Astrocyte of the cerebellum (primary cell): ENCODE measurements at places on chromosomes 6 and 20.
A peak's percentile ranks its signal among the peaks of the same experiment; 100 is the strongest.

DNA sequence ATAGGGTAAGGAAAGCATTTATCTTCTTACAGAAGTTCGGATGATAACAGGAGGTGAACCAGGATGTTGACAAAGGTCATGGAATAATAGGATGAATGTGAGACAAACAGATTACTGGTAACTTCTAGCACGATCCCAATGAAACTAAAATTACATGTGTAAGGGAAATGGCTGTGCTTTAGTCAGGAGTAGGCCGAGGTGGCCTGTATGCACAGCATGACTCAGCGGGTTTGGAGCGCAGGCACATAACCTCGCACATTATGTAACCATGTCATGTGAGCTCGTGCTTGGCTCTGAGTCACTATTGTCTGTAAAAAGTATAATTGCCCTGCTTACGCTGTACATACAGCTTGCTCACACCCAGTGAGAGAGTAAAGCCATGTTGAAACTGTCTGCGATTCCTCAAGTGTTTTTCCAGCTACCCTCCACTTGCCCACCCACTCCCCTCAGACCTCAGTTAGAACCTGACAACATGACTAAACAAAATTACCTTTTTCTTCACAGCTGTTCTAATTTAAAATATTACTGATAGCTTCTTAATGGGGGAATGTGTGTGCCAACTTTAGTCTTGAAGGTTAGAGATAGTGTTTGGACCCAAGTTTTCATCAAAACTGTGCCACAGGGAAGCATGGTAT, 8.2 kb downstream of the CYB5R4 start:
- DNase-seq: no peak

DNA sequence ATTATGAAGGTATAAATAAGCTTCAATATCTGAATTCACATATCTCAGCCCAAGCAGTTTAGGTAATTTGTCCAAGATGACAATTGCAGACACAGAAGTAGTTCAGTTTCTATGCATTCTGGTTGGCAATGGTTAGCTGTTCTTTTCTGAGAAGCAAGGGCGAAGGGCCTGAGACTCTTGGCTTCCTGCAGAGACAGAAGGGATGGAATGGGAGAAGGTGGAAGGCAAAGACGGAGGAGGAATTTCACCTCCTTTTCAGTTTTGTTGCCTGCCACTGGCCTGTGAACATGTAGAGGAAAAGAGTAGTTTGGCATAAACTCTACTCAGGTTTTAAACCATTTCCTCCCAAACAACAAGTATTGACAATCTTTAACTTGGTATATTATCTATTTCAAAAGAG, 180.7 kb upstream of the HS3ST5 start:
- DNase-seq: no peak

DNA sequence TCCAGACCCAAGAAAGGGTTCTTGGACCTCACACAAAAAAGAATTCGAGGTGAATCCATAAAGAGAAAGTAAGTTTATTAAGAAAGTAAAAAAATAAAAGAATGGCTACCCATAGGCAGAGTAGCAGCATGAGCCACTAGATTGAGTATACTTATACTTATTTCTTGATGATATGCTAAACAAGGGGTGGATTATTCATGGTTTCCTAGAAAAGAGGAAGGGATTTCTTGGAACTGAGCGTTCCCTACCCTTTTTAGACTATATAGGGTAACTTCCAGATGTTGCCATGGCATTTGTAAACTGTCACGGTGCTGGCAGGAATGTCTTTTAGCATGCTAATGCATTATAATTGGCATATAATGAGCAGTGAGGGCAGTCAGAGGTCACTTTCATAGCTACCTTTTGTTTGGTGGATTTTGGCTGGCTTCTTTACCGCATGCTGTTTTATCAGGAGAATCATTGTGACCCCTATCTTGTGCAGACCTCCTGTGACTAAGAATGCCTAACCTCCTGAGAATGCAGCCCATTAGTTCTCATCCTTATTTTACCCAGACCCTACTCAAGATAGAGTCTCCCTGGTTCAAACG, 44.3 kb downstream of the TENT5A start:
- DNase-seq: peak; percentile 36

- DNase-seq: no peak
Observed at GRCh38 chr6:165663736-165664558, 906 bp upstream of the PDE10A start.

GRCh38 chr6:159169557-159170332, 545 bp downstream of the FNDC1 start:
- peak; percentile 37 for DNase-seq

- DNase-seq: no peak
Observed at GRCh38 chr20:54047720-54048119, 22.7 kb downstream of the BCAS1 start.

DNA sequence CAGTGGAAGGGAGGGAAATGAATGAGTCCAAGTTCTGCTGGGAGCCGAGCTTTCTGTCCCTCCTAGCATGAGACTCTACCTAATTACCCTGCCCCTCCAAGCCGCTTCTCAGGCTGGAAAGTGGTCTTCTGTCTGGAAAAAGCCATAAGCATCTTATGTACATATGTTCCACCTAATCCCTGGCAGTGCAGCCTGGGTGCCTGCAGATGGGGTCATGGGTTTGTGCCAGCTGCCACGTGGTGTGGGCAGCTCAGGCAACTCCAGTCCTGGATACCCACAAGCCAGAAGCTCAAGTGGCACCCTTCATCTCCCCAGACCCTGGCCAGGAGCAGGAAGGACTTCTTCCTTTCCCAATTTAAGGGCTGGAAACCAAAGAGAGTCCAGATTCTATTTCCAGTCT, 253.1 kb downstream of the LY86 start:
- no peak for DNase-seq

DNA sequence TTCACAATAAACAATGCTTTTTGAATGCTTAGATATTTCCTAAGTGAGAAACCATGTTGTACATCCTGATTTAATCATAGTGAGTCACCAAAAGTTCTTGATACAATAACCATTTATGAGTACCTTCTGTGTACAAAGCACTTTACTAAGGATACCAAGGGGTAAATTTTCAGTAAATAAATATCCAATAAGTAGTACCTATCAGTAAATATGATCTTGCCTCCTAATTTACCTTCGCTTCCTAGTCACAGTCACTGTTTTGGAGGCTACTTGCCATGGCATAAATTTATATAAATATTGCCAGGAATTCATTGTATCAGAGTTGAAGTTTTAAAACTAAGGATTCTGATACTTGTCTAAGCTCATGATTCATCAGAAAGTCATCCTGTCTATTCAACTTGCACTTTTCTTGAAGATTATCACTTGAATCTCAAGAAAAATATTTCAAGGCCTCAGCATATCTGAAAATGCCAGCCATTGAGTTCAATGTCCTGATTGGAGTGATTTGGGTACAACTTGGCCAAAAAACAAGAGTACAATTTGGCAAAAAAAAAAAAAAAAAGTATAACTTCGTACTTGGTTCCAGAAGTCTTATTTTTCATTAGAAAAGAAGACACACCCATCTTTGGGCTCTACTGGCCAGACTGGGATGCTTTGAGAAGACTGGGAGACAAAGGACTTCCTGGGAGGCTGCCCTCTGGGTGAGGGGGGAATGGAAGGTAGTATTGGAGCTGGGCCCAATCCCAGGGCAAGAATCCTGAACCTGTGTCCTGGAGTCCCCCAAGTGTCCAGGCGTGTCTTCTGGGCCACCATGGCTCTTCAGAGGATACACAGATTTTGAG, 32.8 kb downstream of the RAB22A start:
- no peak for DNase-seq

- DNase-seq: no peak
Observed at GRCh38 chr6:132733283-132733682, 19.4 kb upstream of the VNN1 start.

GRCh38 chr6:95805699-95806098, 210.1 kb upstream of the FUT9 start:
- DNase-seq: no peak

- no peak for DNase-seq
Observed at GRCh38 chr6:25127076-25127837, 151.9 kb upstream of the CARMIL1 start.

GRCh38 chr6:53938810-53939209, 144.0 kb downstream of the LRRC1 start:
- DNase-seq: peak; percentile 70

GRCh38 chr20:37757550-37757949, 63.7 kb downstream of the CTNNBL1 start:
- no peak for DNase-seq

- DNase-seq: no peak
Observed at GRCh38 chr6:46917002-46917545, 4.7 kb downstream of the ADGRF5 start.

DNA sequence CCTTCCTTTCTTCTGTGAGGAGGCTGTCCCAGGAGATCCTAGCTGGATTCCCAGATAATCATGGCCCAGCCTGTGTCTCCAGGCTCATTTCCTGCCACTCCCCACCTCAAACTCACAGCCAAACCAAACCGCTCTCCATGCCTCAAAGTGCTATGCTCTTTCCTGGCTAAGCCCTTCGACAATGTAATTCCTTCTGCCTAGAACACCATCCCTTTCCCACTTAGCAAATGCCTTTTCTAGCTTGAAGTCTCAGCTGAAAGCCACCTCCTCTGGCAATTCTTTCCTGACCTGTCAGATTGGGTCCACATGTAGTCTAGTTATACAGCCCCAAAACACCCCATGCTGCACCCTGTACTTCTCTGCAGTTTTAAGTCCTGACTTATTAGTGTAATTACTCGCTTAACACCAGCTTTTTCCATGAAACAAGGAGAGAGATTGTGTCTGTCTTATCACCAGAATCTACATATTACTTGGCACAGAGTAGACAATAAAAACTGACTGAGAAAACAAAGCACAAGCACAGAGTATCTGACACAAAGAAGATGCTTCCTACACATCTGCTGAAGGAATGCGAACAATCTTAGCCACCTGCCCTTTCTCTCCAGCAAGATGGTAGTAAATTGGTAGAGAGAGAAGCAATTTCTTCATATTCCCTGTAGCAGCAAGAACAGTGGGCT, 5.4 kb downstream of the TRIM26 start:
- no peak for DNase-seq

DNA sequence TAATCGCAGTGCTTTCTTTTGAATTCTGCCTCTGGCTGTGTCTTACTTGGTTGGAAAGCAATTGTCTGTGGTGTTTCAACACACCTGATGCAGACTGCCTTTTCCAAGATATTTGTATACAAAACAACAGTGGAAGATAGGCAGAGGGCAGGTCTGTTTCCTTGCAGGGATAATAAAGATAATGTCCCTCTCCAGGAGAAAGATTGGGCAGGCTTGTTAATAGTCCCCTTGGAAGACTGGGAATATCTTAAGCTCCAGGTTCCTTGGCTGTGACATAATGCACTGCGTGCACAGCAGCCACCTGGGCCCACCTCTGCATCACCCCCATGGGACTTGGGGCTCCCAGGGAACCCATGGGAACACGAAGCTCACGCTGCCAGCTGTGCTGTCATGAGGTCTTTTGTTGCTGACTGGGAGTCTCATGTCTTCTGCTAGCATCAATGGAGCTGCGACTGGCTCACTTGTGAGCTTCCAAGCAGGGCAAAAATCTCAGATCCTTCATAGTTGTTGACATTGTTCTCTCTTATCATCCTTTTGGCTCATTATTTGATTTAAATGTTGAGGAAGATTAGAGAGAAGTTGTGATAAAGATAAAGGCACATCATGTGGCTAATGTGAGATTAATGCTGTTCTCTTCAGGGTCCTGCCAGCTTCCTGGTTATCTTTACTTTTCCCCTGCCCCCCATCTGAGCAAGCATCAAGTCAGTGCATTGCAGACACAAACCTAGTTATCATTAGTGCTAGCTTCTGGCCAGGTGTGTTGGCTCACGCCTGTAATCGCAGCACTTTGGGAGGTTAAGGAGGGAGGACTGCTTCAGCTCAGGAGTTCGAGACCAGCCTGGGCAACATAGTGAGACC, 107.1 kb upstream of the ASF1A start:
- DNase-seq: no peak

DNA sequence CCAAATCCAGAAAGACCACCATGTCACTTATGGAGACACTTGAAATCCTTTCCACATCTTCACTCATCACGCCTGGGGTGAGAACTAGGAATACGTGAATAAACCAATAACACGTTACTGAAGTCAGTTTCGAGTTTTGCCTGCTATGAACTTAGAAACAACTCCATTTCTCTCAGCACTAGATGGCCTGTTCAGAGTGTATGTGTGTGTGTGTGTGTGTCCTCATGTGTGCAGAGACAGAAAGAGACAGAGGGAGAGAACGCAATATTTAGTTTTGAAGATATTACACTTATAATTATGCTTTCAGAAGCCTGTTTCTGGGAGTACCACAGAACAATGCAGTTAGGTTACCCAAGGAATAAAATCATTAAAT, 81.2 kb upstream of the CCN6 start:
- DNase-seq: no peak

- no peak for DNase-seq
Observed at GRCh38 chr20:20261159-20261558, 106.7 kb upstream of the INSM1 start.

DNA sequence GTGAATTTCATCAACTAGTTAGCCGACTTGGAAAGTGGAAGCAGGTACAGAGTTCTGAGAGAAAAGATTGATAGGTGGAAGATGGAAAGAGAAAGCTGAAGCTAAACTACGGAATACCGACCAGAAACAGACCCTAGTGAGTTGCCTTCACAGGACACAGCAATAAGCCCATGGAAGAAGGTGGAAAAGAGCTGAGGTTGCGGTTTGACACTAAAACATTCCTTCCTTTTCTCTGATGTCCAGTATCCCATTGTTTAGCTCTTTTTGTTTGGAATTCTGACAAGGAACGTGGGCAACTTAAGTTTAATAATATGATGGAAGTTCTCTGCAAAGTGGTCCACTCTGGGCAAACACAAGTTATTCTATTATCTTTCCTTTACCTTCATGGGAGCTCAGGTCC, 110.1 kb upstream of the ADTRP start:
- DNase-seq: no peak

DNA sequence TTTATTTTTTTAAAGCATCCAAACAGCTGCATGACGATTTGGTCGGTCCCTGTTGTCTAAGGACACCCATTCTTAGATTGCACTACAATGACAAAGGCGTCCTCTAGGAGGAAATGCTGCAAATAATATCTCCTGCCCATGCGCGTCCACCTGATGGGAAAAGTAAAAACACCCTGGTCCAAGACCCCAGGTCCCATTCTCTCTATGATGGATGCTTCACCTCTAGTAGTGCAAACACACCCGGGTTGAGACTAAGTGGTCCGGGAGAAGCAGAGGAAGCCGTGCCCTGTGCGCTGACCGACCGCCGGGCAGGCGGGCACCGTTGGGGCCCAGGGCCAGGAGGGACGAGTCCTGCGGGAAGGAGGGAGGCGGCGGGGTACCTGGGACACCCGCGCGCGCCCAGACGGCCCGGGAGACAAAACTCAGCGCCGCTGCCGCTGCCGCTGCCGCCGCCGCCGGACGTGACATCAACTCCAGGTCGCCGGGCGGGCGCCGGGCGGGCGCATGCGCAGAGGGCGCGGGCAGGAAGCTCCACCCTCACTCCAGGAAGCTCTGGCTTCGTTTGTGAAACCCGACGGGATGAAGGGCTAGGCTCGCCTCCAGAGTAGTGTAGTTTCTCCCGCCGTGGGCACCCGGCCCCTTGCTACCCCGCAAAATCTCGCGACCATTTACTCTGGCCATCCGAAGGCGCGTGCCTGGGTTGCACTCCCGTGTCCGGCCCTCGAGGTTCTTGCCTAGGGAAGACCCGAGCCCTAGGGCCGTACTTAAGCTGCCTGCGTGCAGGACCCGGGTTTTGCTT, at the start of gene TBC1D7:
TSS of gene TBC1D7 (minus strand) at position 462 of the 799 bp plus-strand sequence. CDS start 1,639 bp downstream, outside the sequence.
- peak; percentile 68 for DNase-seq
